Mesenteric fat pad (tissue), 1 donor: ENCODE measurements at places on chromosomes 6 and 20. TPM values are rescaled to one million over a fixed set of nuclear protein-coding genes. Genes with fewer than 3 reads are reported as not detected.

DNA sequence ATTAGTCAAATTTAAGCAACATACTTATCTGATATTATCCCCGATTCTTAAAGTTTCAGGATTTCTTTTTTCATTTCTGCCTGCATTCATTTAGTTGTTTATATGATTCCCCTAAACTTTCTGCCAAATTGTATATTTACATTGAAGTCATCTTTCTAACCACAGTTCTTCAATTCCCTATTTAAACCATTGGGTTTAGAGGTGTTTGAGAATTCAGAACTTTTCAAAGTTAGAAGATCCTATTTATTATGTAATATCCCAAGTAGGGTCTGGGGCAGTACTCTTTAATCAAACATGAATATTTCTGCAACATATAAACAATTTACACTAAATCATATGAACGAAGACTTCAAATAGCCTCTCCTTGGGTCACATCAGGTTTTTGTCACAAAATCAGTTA lies 52.9 kb downstream of the KLHL31 start:
- no peak for DNase-seq

The OXT gene
- 1.5 TPM for total RNA-seq

- no peak for DNase-seq
Measured at GRCh38 chr20:38098952-38099351, 65.4 kb downstream of the RPRD1B start.

The EFCAB8 gene
- 0.39 TPM for total RNA-seq

- no peak for DNase-seq
Measured at GRCh38 chr20:59104831-59105230, 58.8 kb upstream of the ZNF831 start.

DNA sequence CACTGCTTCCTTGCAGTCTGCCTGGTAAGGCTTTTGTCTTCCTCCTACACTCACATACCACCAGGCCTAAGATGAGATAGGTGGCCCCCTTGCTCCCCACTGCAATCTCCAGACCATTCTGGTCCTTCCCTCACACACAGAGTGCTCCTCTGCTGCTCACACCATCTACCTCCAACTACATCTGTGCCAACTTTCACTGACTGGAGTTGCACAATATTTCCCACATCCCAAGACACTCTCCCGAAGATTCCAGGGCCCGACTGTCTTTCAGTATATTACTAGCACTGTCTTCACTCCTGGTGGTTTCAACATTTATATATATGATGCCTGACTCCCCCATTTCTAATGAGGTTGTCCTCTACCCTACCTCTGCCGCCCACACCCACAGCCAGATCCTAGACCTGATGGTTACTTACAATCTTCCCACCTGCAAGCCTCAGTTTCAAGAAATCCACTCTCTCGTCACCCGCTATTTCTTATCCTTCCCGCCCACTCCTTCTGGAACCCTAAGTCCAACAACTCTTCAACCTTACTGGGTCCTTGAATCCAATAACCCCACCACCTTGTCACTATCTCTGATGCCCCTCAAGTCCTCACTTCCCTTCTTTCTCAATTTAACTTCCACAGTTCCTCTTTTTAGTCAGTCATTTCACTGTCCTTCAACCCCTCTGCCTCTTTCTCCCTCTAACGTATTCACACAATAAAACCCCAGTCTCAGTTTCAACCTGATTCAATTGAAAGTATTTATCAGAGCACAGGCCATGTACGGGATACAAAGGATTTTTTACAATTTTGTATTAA lies 21.6 kb downstream of the RALGAPA2 start:
- DNase-seq = no peak

The AGPAT4 gene
- 8.0 TPM for total RNA-seq

- no peak for DNase-seq
Measured at GRCh38 chr6:27882624-27883023, 29.6 kb downstream of the OR2B2 start.

GRCh38 chr20:14335052-14335451 lies 2.4 kb downstream of the FLRT3 start:
- DNase-seq = no peak

The GLP1R gene
- total RNA-seq = not detected

DNA sequence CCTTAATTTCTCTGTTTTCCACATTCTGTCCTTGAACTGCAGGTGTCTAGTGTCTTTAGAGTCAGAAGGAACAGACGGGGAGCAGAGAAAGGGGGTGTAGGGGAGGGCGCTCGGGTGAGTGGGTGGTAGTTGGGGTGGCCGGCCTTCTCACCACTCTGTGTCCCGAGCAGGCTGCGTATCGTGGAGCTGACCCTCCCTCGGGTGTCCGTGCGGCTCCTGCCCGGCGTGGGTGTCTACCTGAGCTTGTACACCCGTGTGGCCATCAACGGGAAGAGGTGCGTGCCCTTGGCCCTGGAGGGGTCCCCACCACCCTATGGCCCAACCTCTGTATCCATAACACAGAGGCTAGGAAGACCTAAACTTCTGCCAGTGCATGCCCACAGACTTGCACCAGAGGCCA lies 5.3 kb downstream of the BPIFB4 start:
- DNase-seq = no peak

- no peak for DNase-seq
Measured at GRCh38 chr6:3987053-3987452, 91.9 kb downstream of the FAM217A start.

DNA sequence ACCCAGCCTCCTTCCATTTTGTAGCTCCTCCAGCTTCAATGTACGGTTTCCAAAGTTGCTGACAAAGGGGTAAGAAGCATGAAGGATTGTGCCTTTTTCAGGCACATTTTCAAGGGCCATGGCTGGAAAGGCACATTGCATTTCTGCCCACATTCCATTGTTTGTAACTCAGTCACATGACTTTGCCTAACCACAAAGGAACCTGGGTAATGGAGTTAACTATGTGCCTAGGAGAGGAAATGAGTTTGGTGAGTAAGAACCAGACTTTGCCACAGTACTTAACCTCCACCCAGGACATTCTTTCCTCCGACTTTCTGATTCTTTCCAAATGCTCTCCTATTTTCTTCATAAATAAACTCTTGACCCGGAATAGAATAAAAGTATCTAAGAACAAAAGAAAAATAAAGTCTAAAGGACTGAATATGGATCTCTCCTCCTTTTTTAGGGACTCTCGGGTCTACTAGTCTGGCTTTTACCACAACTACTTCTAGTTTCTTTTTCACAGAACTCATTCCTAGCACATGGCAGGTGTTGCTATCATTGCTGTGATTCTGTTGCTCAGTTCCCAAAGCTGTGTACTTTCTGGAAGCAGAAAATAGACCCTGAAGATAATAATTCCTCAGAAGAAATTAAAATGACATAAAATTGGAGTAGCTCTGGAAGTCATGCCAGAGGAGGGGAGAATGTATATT lies 81.5 kb upstream of the ISM1 start:
- no peak for DNase-seq
